ENCODE measurements at places on chromosomes 11 and 22.
A peak's percentile ranks its signal among the peaks of the same experiment; 100 is the strongest.

GRCh38 chr11:46277622-46278386, at the start of gene CREB3L1:
Gene CREB3L1, plus strand, starts transcription at chr11:46277662. Its CDS starts 450 bp downstream, at chr11:46278112.
- no peak for DNase-seq

DNA sequence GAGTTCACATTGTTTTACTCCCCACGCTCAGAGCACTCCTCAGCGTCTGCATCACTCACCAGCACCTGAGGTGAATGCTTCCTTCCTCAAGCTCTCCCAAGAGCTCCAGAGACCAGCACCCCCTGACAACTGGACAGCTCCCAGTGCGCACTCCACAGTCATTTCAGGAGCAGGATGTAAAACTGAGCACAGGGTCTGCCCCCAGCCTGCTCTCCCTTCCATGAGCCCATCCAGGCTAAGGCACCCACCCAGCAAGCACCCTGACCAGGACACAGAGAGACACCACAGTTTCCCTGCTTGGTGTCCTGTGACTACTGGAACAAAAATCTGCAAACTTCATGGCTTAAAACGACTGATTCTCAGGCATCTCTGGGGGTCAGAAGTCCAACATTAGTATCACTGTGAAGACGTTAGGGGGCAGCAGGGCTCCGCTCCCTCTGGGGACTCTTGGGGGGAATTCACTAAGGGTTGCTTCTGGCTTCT, 3.3 kb downstream of the SCGB1D2 start:
- no peak for DNase-seq

DNA sequence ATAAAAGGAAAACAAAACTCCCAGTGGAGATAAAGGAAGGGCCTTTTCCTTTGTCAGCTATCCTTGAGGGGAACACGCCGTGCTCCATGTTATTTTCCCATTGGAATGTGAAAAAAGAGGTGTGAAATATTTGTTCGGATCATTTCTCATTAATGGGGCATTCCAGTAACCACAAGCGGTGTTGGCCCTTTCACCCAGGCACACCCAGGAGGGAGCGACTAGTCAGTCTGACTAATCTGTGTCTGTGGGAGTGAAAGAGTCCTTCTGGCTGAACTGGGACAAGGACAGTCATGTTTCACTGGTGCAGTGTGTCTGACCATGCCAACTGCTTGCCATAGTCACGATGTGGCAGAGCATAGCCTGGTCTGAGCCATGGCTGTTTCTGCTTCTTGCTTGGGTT, 13.0 kb upstream of the MYEOV start:
- DNase-seq, result no peak

DNA sequence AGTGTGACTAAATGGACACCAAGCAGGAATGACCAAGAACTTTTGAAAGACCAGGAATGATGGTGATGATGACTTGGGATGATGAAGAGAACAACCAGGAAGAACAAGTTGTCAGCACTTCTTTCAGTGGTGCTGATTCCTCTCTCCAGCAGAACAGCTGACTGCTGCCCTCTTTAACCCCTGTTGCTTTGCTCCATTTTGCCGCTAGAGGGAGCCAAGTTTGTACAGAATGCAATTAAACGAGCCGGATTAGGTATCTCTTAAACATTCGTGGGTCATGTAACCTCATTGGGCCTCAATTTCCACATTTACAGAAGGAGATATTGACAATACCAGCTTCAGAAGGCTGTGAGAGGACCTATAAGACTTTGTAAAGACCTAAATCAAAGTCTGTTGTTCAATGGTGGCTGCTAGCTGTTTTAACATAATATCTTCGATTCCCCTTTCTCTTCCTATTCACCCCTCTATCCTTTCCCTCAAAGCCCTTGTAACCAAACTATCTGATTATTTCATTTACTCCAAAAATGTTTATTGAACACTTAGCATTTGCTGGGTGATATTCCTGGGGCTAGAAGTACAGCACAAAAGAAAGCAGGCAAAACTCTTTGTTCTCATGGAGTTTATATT, 1.9 kb downstream of the OR4S1 start:
- peak; percentile 23 for DNase-seq

GRCh38 chr11:15815246-15816195, 540.8 kb downstream of the SOX6 start:
- DNase-seq, result no peak

GRCh38 chr11:19730373-19730772, 17.7 kb downstream of the NAV2 start:
- DNase-seq, result no peak

- no peak for DNase-seq
Observed at GRCh38 chr22:20847318-20847822, 11.2 kb downstream of the PI4KA start.

All from NCI-H187 (cell line).